ENCODE measurements at places on chromosomes 2 and 18.

- no peak for DNase-seq
These were observed 198.8 kb downstream of the L3MBTL4 start for GRCh38 chr18:6215888-6216287.

DNA sequence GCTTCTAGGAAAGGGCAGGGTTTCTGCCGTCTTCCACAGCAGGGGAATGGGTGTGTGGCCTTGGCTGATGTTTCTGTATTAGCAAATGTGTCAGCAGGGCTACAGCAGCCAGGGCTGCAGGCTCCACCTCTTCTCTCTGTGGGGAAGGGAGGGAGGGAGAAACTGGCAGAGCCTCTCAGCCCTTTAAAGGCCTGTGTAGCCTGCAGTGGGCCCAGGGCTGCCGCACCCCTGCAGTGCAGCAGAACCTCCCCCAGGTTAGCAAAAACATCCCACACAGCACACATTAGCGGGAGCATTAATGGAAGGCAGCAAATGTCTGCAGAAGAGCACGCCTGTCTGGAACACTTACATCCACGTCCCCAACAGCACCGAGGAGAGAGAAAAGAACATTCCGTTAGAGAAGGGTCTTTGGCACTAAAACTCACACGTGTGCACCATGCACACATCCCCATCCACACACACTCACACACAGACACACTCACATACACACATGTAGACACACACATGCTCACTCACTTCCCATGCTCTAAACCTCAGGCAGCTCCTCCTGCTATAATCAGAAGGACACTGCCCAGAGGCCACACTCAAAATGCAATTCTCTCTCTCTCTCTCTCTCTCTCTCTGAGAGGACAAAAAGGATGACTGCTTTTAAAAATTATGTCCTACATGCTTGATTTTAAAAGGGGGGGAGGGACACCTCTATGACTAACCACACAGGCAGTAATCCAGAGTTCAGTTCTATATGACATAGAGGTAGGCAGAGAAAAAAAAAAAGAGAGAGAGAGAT, 24.1 kb downstream of the MRPL35 start:
- no peak for DNase-seq

DNA sequence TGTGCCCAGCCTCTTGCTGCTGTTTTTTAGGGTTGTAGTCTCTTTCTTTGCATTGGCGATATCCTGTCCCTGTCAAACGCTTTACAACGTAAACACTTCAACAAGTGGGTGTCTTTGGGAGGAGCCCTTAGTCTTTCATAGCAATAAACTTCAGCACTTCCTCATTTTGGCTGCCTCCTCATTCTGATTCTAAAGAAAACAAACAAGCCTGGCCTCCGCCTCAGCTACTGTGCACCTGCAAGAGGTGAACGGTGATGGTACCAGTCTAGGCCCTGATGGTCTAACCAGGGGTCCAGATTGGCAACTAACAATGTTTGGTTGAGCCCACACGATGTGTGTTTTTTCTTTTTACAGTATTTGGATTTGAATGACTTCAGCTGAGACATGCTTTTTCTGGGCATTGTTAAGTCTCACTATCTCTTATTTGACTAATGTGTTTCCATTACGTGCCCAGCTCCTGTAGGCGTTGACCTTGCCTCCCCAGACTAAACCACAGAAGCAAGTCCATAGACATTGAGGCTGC, 53.2 kb upstream of the CUL3 start:
- DNase-seq, result no peak

DNA sequence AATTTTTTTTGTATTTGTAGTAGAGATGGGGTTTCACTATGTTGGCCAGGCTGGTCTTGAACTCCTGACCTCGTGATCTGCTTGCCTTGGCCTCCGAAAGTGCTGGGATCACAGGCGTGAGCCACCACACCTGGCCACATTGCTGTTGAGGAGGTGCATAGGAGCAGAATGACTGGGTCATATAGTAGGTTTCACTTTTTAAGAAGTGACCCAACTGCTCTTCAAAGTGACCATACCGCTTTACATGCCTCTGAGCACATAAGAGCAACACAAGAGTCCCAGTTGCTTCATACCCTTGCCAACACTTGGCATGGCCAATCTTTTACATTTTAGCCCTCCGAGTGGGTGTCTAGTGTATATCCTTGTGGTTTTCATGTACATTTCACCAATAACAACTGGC, 28.9 kb downstream of the RRM2 start:
- no peak for DNase-seq

DNA sequence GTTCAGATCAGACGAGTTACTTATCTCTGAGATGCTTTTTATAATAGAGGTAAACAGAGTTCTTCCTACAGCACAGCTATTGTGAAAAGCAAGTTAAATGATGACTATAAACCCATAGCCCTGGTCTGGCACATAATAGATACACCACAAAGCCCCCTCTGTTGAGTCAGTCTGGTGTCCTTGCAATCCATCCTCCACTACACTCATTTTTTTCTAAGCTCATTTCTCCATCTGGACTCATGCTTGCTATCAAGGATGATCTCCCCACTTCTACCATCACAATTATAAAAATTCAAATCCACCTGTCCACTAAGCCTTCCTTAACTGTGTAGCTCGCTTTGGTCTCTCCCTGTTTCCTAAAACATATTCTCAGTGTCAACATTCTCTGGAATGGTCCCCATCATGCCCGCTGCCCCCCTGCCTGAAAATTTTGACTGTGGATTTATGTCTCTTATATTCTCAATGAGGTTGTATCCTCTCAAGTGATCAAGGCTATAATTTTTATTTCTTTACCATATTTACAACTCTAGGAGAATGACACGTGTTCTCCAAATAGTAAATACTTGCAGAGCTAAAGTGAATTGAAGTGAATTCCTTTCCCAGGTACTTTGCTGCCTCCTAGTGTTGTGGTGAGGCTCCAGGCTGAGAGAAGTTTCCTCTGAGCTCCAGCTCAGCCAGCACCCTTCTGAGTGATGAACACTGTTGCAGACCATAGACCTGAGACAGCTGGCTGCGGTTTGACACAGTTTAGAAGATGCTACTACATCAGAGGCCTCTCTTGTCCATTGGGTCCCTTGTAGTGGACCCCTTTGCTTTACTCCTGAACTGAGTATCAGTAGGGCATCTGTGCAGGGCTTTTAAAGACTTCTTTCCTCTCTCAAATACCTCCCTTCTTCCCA, 108.7 kb downstream of the DPP10 start:
- no peak for DNase-seq

DNA sequence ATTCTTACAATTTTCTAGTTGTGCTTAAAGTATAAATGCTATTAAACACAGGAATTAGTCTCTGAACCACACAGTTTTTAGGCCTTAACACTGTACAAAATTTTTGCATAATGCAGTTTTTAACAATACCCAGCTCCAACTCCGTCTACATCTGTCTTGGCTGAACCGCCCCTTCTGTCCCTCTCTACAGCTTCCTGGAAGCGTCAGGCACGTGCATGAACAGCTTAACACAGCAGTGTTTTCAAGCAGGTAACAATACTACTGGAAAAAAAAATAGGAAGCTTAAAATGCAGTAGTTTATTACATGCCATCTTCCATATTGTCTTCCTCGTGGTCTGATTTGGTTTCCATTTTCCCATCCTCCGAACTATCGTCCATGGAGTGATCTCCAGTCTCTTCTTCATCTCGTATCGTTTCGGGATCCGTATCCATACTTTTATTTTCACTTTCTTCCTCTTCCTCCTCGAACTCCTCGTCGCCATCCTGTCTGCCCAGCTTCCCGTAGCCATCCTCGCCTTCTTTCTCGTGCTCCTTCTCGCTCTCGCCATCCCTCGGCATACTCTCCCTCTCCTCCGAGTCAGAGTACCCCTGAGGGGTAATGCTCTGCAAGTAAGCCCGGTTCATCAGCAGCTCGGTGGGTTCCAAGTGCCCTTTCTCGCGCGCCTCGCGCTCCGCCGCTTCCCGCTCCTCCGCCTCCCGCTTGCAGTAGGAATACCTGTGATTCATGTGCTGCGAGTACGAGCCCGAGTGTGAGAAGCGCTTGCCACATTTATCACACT, 130.6 kb downstream of the ZEB2 start:
- DNase-seq, result no peak

DNA sequence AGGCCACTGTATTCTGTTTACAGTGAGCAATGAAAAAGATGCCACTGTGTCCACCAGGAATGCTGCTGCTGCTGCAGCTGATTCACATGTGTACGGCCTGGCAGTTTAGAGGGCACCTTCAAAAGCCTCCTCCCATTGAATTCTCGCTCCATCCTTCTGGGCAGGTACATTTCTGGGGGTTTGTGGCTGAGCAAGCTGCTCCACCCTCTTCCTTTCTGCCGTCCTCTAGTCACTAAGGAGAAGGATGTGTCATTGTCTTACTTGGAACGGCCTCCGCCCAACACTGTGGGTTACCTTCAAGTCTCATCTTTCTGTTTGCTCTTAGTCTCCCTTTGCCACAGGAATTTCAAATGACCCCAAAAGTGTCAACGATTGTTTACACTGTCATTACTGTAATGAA, 182.0 kb downstream of the ZBTB7C start:
- DNase-seq, result no peak

DNA sequence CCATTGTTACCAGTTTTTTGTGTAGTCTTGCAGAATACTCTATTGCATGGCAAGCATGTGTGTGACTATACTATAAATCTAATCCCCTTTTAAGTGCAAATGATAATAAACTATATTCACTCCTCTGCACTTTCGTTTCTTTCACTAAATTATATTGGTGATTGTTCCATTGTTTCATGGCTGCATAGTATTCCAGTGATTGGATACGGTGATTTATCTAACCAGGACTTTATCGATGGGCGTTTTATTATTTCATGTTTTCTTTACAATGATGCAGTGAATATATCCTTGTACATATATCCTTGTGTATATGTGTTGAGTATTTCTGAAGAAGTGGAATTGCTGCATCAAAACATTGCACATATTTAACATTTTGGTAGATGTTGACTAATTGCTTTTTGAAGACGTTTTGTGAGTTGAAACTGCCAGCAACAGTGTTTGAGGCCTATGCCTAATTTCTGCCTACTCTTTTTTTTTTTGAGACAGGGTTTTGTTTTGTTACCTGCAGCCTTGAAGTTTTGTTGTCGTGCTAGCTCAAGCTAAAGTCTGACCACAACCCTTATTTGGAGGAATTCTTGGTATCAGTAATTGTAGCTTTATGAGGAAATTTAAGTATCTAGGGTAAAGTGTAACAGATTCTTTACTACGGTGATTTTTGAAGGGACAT, 2.7 kb downstream of the MIB1 start:
- DNase-seq, result no peak

GRCh38 chr2:128982670-128983069, 664.0 kb upstream of the HS6ST1 start:
- no peak for DNase-seq

DNA sequence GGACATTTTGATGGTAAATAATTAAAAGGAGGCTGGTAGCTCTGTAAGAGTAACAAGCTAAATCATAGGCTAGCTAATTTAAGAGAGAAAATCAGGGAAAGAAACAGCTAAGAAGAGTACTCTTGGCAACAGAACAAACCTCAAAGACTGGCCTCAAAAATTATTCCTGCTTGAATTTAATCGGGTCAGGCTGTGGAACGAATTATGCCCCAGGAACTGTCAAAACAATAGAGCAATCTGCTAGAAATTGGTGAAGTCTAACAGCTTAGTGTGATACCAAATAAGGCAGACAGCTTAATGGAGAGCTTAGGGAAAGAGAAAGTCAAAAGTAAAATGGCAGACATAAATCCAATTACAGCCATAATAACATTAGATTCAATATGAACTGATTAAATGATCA, 215.7 kb downstream of the MREG start:
- DNase-seq, result no peak

GRCh38 chr2:178877874-178878273, 70.7 kb upstream of the TTN start:
- no peak for DNase-seq

GRCh38 chr2:186130748-186131641, 355.1 kb upstream of the ZC3H15 start:
- DNase-seq, result no peak

DNA sequence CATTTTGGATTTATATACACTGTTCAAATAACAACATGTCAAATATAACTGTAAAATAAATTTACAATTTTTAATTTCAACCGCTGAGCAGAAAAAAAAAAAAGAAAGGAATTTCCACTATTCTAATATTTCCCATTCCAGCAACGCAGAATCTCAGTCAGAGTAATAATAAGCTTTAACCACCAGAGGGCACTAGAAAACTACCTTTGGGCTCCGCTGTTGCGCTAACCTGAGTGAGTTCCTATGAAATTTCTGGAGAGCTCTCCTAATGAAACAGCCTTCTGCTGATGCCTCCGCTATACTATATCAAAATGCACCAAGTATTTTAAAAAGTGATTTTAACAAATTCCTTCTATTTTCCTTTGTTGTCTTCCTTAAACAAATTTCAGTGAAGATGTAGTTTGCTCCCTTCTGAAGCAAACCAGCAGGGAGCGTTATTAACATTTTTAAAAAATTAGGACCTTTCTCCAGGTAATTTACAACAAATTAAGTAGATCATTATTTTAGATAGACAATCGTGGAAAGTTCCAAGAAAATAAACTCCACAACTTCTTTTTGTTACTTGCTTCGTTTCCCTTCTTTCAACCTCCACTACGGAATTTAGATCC, 23.0 kb downstream of the ERMN start:
- no peak for DNase-seq

- no peak for DNase-seq
These were observed 134.5 kb downstream of the ASB1 start for GRCh38 chr2:238561230-238561629.

DNA sequence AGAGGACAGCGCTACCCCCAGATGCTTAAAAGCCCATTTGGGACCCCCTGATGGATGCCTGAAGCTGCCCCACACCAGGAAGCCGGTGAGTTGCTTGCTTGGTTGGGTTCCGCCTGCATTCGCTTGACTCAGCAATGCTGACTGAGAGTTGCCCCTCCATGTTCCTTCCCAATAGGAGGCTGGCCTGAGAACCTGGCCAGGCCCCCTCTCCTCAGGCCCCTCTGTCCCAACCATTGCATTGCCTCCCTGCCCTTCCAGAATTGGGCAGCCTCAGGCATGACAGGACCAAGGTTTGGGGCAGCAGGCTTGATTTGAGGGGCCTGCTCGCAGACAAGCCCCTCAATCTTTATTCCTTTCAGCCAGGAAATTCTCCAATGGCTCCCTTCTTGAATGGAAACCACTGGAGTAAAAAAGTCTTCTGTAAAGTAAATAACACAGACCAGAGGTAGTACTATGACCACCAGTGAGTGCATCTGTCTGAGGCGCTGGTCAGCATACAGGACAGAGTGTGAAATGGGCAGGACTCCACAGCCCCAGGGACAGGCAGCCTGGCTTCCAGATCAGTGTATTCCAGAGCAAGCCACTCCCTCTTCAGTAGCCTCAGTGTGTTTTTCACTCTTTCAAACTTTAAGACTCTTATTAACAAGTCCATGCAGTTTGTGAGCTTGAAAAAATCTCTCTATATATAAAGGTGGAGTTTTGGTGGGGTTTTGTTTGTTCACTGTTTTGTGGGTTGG, 104.7 kb downstream of the C1QL2 start:
- DNase-seq, result no peak

DNA sequence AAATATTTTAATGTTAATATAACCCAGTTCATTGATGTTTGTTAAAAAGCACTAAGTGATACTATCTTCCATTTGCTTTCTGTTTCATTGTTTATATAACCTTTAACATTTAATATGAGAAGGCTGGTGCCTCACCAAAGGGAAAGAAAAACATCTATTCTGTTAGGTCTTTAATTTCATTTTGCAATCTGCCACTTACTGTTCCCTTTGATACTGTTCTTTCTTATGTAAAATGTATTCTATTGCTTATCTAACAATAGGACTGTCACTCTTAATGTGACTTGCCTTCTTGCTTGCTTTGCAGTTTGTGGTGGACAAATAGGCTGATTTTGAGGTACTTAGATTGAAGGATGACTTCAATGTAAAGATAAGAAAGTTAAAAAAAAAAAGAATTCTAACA, 1666.1 kb upstream of the DDX18 start:
- no peak for DNase-seq

- no peak for DNase-seq
These were observed 28.2 kb downstream of the LPIN2 start for GRCh38 chr18:2984703-2985261.

All from stimulated activated CD4-positive, alpha-beta T cell treated with anti-CD3 and anti-CD28 coated beads, TNF-alpha, amount 100 ng/mL, for 1 hour (primary cell).